ENCODE measurements at places on chromosomes 1 and 21.

GRCh38 chr1:207946756-207947155 is 35.8 kb upstream of the CD34 start:
- no peak for DNase-seq

DNA sequence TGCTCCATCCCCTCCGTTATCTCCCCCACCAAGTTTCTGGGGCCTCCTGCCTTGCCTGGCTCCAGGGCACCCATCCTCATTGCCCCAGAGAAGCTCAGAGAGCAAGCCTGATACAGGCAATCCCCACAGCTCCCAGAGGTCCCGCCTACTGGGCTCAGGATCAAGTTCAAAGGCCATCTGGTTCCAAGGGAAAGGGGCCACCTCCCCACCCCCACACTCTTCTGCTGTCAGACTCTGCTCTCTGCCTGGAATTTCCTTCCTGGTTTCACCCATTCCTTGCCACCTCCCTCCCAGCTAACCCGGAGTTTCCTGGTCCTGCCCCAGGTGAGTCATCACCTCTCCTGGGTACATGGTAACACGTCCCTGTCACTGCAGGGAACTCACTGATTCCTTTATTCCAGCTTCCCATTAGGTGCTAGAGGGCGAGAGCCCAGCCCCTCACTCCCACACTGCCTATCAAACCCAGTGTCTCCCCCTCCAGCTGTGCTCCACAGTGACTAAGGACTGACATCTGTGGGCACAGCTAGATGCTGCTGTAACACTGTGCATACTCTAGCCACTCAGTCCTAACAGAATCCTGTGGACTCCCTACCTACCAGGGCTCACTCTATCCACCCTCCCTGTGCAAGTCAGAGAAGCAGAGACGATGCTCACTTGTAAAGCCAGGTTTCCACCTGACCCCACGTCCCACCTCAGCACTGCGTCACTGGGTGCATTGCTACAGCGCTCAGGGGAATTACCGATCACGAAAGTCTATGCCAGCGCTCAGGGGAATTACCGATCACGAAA is 21.8 kb downstream of the RSPH1 start:
- DNase-seq, result no peak

DNA sequence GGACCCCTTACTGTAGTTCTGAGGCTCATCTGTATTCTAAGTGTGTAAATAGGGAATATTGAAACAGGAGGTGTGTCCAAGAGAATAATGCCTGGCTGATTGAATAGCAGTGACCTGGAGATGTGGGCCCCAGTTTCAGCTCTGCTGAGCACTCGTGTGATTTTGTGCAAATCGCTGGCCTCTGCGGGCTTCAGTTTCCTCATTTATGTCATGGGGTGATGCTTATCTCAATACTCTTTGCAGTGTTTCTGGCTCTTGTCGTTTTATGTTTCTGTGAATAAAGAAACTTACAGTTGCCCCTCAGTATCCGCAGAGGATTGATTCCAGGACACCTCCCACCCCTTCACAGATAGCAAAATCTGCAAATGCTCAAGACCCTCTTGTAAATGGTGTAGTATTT is 5.0 kb downstream of the COG2 start:
- DNase-seq, result no peak

DNA sequence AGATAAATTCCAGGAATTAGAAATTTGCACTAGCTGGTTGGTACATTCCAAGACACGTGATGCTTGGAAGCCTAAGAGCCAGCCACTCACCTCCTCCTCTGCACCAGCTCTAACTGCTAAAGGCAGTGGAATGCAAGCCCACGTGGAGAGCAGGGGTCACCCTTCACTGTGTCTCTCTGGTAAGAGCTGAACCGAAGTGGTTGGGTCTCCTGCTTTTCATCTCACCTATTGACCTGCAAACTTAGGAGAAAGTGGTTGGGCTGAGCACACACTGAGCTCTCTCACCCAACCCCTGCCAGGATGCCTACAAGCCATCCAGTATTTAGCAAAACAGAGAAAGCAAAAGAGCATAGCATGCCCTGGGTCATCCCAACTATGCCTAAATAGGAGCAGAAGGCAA is 19.3 kb downstream of the HAO2 start:
- DNase-seq, result no peak

DNA sequence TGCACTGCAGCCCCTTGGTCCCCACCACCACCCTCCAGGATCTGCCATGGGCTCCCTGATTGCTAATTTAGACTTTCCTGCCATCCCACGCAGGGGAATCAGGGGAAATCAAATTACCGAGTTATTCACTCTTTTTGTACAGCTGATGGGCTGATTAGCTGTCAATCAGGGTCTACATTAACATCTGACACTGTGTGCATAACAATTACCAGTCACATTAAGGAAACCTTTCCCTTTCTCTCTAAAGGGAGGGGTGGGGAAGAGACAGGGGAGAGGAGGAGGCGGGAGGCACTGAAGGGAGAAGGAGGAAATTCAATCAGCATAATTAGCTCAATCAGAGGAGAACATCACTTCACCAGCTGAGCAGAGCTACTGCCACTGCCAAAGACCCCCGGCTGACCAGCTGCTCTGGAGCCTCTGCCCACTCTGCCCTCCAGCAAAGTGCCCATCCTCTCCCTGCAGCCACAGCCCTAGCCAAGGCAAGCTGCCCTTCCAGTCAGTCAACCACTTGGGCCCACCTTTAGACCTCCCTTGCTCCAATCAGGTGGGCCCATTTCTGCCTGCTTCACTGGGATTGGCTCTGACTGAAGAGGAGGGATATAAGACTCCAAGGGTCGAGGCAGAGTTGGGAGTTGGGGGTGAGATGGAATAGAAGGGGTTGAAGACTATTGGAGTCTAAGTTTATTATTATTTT is 199.3 kb upstream of the ZC3H12A start:
- no peak for DNase-seq

GRCh38 chr1:234849832-234850231 is 239.9 kb upstream of the IRF2BP2 start:
- no peak for DNase-seq

- DNase-seq, result no peak
Observed at GRCh38 chr1:186022184-186022583, 288.0 kb downstream of the HMCN1 start.

GRCh38 chr1:2022063-2022770 is 3.1 kb downstream of the GABRD start:
- DNase-seq, result no peak

DNA sequence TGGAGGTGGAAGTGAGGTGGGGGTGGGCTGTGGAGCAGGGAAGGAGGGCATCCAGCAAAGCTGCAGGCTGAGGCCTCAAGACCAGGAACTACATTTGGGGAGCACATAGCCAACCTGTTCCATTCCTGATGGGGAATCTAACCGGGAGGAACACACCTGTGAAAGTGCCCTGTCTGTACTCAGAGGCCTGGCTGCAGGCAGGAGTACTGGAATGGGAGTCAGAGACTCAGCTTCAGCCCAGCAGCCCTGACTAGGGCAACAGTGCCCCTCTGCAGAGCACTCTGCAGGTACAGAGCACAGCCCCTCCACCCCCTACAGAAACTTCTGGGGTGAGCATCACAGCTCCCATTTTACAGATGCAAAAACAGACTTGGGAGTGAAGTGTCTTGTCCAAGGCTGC is 126.4 kb downstream of the DMRTB1 start:
- DNase-seq, result no peak

DNA sequence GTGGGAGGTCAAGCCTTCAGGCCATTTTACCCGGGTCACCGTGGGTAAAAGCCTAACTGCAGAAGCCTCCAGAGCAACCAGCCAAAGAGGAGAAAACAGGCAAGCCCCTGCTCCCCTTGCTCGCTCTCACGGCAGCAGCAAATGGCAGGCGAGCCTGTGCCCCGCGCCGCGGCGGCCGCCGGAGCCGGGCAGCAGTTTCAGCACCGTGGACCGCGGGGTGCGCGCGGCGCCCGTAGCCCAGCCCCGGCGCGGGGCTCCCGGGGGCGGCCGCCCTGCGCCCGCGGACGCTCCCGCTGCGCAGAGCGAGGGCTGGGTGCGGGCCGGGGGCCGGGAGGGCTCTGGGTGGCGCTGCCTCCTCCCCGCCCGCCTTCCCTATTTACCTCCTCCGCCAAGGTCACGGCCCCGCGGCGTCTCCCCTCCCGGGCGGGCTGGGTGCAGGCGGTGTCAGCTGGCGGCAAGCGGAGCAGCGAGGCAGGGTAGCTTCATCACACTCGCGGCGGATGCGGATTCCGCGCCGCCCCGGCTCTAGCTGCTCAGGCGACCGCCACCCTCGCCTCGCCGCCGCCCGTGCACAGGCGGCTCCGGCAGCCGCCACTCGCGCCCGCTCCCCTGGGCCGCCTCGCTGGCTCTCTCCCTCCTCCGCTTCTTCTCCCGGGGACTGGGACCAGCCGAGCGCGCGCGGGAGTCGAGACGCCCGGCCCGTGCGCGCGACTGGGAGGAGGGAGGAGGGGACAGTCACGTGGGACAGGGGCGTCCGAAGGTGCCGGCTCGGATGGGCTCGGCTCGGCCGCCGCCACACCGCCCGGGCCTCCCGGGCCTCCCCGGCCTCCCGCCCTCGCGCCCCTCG is at the start of gene RGS7:
Gene RGS7, minus strand, starts transcription at position 687 of the 847 bp plus-strand sequence.
- DNase-seq, result no peak

DNA sequence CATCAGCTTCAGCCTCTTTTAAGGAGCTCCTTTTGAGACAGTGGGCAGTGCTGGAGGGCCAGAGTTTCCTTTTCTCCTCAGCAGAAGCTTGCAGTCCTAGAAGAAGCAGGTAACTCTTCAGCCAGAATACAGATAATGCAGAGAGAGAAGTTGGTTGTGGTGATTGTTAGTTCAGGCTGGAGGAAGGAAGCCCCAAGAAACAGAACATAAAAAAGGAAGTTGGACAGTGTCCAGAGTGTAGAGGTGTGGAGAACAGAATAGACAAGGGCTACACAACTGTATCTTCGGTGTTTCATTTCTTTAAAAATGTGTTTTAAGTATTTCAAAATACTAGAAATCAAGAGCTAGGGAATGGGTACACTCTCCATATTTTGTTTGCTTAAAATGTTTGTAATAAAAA is 6.4 kb upstream of the TACSTD2 start:
- no peak for DNase-seq

GRCh38 chr1:20405893-20406604 is 80.0 kb downstream of the CAMK2N1 start:
- no peak for DNase-seq

- DNase-seq, result no peak
Observed at GRCh38 chr1:155479205-155479604, 83.4 kb downstream of the ASH1L start.

GRCh38 chr1:115539736-115540135 is 102.0 kb upstream of the VANGL1 start:
- no peak for DNase-seq

GRCh38 chr1:83060221-83060620 is 938.7 kb downstream of the TTLL7 start:
- DNase-seq, result no peak

GRCh38 chr1:212035835-212036605 is 472 bp downstream of the DTL start:
- no peak for DNase-seq

DNA sequence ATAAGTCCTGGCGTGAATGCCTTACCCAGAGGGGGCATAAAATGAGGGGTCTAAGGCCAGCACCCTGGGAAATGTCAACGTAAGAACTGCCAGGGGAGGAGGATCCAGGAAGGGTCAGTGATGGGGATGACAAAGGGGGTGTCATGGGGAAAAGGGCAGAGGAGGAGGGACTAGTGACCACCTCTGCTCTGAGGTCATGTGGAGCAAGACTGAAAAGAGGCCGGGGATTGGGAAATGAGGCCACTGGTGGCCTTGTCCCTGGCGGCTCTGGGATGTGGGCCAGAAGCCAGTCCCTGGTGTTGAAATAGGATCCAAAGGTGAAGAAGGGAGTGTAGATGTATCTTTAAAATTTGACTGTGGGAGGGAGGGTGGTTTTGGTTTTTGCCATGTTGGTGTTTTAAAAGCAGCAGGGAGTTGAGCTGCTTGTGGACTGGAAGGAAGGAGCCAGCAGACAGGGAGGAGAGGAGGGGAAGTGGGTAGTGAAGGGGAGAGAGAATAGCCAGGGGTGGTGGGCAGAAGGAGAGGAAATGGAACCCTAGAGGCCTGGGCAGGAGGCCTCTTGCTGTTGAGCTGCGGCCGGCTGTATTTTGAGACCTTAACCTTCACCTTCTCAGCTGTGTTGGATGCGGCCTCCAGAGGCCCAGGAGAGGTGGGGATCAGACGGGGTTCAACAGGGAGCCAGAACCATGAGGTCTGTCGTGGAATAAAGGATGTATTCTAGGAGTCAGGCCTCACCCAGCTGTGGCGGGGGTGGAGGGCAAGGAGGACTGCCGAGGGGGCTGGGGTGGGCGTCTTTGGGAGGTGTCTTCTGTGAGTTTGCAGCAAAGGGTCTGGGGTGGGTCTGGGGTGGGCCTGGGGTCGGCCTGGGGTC is 92.5 kb downstream of the DHRS3 start:
- DNase-seq, result no peak

DNA sequence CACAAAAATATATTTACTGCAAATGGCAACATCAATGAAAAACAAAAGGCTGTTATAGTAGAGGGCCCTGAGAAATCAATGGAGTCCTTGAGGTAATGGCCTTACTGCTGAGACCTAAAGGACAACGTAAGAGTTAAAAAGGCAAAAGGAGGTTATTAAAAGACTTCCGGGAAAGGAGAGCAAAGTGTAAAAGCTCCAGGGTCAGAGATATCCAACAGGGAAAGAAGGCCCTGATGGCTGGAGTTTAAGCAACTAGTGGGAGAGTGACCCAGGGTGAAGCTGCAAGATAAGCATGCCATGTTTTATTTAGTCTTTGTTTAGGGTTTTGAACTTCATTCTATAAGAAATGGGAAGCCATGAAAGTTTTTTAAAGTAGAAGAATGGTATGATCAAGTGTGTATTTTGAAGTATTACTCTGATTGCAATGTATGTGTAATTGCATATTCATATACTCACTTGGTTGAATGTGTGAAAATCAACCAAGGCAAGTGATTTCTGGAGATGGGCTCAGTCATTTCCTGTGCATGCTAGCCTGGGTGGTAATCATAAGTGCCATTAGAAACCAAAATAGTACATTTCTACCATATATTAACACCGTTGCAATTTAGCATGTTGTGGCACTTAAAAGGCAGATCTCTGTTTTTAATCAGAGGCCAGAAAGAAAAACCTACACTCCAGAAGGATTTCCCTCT is 5.3 kb upstream of the DPYD start:
- DNase-seq, result no peak

DNA sequence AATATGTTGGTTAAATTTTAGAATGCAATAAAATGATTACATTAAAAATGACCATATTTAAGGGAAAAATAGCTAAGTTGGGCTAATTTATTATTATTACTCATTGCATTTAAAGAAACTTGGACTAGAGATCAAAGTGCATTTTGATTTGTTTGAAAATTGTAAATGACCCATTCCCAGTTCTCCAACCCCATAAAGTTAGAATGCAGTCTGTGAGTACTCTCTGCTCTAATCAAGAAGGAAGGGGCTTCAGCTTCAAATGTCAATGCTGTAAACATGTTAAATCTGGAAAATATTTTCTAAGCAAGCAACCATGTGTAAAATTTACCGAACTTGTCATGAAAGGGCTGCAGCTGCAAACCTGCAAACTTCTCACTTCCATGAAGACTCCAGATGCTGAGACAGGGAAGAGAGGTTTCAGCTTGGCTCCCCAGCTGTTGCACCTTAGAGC is 232.7 kb downstream of the TTLL7 start:
- no peak for DNase-seq

- no peak for DNase-seq
Observed at GRCh38 chr21:26131554-26131953, 39.0 kb downstream of the APP start.
